CD4-positive, alpha-beta T cell treated with Interleukin-21 for 1 hour (primary cell): ENCODE measurements at places on chromosomes 5 and 9.

- DNase-seq, result no peak
These were observed 4.7 kb upstream of the COL27A1 start for GRCh38 chr9:114150608-114151007.

GRCh38 chr5:31051316-31051715 is 142.2 kb upstream of the CDH6 start:
- no peak for DNase-seq

GRCh38 chr9:79542735-79543620 is 28.8 kb upstream of the TLE4 start:
- DNase-seq, result no peak

DNA sequence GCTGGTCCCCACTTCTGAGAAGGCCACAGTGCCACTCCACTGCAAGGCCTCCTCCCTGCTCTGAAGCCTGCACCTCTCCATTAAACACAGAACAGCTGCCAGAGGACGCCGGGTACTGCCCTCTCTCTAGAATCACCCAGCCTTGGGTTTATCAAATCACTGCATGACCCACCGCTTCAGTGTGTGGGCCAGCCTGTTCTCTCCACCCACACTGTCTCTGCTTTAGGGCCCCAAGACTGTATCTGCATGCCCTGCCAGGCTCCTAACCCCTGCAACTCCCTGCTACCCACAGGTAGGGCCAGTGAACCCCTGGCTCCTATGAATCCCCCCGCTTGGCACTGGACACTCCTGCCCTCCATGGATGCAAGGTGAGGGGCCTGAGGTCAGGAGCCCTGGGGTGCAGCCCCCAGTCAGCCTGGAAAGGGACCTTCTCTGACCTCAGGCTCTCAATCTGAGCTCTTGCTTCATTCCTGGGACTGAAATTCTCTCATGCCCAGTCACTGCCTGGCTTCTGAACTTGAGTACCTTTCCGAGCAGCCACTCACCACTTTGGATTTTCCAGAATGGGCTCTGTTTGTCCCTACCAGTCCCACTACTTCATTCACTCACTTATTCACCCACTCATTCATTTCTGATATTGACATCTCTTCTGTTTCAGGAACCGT is 206.3 kb downstream of the GABBR2 start:
- no peak for DNase-seq

GRCh38 chr5:2780421-2781171 is 29.1 kb upstream of the IRX2 start:
- DNase-seq, result no peak

DNA sequence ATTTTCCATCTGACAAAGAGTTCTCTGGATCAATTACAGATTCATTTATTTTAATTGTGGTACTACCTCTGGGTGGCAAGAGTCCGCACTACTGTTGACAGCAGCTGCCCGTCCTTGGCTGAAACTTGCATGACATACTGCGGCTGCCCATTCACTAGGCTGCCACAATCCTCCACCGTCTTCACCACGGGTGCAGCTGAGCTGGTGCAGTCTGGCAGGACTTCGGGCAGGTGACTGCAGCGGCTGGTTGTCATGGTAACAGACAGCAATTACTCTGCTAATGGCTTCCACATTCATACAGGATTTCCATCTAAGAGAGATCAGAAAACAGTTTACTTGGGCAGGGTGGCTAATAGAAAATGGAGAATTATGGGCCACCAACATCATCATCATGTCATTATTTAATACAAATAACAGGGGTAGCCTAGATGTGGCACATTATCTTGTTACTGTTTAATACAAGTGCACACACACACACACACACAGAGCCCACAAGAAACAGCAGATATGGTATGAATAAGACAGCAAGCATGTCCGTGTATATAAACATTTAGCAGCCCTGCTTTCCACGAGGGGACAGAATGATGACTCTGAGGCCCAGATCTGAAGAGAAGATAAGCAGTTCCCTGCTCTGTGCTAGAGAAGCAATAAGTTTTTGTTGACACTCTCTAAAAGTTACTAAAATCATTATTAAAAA is 112.3 kb downstream of the MARCHF3 start:
- no peak for DNase-seq

DNA sequence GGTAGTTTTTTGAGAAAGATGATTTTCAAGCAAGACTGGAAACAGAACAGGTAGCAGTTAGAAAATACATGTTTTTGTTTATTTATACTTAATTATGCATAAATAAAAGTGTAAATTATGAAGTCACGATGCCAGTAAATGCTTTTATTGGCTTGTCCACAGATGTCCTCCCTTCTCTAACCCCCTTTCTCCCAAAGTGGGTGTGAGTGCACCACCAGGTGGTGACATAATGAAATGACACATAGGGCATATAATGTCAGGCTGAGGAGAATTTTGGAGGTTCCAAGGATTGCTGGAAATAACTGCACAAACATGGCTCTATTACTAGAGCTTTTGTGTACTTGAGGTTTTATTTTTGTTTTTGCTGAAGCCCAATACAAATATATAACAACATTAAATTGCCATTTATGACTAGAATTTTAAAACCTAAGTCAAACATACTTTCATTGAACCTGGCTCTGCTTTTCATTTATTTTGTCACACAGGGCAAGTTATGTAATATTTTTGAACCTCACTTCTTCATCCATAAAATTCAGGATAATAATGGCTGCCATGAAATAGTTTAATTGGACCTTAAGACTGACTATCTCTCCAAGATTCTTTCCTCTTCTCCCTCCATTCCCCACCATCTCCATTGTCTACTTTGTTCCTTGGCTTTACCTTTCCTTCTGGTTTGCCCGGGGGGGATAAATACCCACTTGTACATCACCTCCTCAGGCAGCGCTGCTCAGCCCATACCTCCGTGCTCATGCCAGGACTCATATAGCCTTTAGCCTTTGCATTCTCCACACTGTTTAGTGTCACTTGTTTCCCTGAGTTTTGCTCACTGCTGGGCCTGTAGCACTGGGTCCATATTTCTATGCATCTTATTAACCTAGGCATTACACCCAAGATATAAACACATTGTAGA is 168.8 kb downstream of the PDE4D start:
- peak; percentile 5 for DNase-seq

- no peak for DNase-seq
These were observed 14.7 kb upstream of the LHX2 start for GRCh38 chr9:123996731-123997421.

GRCh38 chr9:91818225-91818585 is 131.8 kb downstream of the ROR2 start:
- DNase-seq, result no peak

DNA sequence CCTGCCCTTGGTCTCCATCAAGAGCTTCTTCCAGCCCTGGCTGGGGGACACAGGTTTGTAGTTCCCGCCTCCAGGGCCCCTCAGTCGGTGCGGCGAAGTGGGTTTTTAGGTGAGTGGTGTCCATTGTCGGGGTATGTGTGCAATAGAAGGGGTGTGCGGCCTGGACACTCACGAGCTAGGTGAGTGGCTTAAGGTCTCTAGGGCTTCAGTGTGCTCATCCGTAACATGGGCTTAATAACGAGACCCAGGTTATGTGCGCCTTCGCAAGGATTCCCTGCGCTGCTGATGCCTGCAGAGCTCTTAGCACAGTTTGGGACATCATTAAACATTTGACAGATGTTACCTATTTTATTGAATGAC is 656 bp downstream of the CEP78 start:
- no peak for DNase-seq

- no peak for DNase-seq
These were observed 1342.0 kb upstream of the NUDT12 start for GRCh38 chr5:104904561-104904960.

DNA sequence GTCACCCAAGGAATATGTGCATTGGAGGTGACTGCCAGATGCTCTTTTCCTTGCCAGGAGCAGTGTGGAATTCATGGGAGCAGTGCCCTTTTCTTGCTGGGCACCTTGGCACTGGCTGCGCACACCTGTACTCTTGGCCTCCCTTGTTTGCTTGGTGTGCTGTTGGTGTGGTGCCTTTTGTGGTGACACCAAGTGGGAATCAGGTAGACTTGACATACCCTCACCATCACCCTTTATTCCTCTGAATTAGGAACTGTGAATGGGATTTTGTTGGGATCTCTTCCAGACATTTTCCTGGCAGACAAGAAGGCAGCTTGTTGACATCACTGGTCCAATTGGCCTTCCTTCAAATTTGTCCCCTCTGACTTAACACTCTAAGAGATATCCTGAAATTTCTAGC is 82.3 kb downstream of the RAI14 start:
- no peak for DNase-seq

GRCh38 chr9:86328156-86328555 is 26.1 kb downstream of the TUT7 start:
- no peak for DNase-seq

DNA sequence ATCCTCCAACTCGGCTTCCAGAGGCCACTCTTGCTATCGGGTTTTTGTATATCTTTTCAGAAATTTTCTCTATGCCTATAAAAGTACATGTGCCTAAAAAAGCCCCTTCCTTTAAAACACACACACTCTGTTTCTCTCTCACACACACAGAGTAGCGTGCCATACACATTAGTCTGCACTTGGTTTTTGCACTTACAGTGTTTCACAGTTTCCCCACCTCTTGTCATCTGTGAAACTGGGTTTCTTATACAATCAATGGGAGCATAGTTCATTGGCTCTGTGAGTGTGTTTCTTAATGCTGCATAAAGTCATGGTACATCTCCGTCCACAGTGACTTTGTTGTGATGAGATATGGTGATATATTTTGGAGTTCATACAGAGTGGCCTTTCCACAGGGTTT is 664 bp upstream of the IGFBPL1 start:
- DNase-seq, result no peak

- DNase-seq, result no peak
These were observed 1.1 kb upstream of the CXXC5 start for GRCh38 chr5:139646912-139647505.

DNA sequence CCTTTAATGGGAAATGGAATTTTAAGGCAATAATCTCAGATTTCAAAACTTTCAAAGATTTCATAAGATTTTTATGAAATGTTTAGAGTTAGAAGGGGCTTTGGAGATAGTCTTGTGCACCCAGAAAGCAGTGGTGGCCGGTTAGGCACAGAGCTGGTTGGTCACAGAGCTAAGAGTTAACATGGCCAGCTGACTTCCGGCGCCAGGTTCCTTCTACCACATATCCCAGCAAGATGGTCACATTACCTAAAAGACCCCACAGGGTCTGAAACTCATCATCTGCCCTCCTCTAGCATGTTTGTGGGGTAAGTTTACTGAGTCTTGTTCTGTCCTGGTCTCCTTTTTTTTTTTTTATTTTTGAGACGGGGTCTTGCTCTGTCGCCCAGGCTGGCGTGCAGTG is 19.3 kb downstream of the QRFP start:
- no peak for DNase-seq

- DNase-seq, result no peak
These were observed 58.3 kb upstream of the WDR41 start for GRCh38 chr5:77550406-77550805.

- DNase-seq, result no peak
These were observed 374.7 kb downstream of the TAF11L14 start for GRCh38 chr5:18008940-18009339.

- peak; percentile 31 for DNase-seq
These were observed 694 bp downstream of the RMI1 start for GRCh38 chr9:83981126-83981871.

- no peak for DNase-seq
These were observed 362.4 kb upstream of the RIOK2 start for GRCh38 chr5:97545446-97545845.

DNA sequence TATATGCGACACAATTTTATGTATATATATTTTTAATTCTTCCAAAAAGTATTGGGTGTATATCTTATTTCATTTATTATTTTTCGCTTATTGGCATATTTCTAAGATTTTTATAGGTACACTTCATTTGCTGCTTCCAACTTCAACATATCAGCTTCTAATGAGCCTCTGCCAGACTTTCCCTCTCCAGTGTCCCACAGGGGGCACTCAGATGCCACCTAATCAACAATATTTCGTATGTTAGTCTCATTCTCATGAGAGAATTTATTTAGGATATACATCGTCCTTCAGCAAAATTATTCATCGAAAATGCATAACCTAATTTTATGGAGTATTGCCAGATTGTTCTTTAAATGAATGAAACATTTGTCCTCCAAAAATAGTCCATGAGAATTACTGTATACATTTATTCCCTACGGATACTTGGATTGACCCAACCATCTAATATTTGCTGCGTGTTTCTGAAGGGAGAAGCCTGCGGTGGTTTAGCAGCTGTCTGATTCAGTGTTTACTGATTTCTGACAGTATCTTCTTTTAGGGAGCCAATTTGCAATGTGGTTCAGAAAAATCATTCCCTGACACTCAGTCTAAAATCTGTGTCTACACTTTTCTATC is 100.6 kb upstream of the SELENOP start:
- peak; percentile 77 for DNase-seq

- peak; percentile 90 for DNase-seq
These were observed at the start of gene ZNF354C for GRCh38 chr5:179060116-179061008. ZNF354C (plus strand) TSS chr5:179060373; CDS start chr5:179062069, 1,696 bp downstream.

DNA sequence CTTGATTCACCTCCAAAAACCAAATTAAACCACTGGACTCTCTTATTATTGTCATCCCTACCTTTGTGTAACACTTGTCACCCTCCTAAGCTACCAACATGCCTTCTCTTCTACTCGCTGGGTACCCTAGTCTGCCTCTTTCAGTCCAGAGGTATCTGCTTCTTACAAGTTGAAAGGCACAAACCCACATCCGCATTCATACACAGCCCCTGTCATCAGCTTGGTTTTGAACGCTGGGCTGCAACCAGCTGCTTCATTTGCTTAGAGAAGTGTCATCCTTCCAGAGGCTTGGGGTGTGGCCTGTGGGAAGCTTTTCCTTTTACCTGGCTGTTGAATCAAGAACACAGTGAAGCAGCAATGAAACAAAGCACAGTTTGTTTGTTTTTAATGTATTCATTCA is 138.8 kb upstream of the WWC1 start:
- DNase-seq, result no peak

DNA sequence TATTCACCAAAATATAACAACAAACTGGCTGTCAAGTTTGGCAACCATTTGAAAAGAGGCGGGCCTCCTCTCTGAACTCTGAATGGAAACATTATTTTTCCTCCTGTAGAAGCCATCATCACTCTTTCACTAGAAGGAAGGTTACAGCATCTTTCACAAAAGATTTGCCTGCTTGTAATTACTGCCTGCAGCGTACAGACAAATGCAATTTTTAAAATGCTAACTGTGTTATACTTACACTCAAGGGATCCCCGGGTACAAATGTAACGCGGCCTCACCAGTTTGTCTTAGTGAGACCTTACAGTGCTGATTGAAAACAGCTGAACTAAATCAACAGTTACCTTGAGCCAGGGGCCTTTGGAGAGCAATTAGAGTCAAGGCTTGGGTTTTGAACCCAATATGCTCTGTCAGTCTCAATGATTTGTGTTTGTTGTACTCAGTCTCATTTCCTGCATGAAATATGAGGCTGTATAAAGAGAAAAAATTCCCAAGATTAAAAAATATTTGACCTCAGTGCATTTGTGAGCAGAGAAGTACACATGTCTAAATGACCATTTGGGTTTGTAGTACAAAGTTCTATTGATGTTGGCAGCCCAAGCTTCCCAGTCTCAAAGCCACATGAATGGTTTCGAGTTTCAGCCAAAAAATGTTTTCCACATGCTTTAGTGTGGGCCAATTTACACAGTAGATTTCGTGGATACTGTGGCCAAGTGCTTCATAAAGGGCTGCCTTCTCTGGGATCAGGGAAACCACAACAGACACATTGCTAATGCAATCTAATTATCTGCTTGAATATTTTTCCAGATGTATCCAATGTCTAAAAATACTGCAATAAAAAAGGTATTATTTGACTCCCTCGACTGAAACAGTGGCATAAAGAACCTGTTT is 500.0 kb downstream of the SPATA31D1 start:
- no peak for DNase-seq
